ENCODE measurements at places on chromosomes 1 and 21.

GRCh38 chr1:75861831-75862230 is 65.1 kb downstream of the MSH4 start:
- no peak for DNase-seq

- DNase-seq = no peak
Measured at GRCh38 chr1:221892301-221892830, 150.5 kb upstream of the DUSP10 start.

- no peak for DNase-seq
Measured at GRCh38 chr1:209645574-209646452, 6.4 kb downstream of the LAMB3 start.

- DNase-seq = no peak
Measured at GRCh38 chr1:8989821-8990220, 36.4 kb downstream of the SLC2A7 start.

- no peak for DNase-seq
Measured at GRCh38 chr1:11237356-11237755, 25.0 kb downstream of the MTOR start.

DNA sequence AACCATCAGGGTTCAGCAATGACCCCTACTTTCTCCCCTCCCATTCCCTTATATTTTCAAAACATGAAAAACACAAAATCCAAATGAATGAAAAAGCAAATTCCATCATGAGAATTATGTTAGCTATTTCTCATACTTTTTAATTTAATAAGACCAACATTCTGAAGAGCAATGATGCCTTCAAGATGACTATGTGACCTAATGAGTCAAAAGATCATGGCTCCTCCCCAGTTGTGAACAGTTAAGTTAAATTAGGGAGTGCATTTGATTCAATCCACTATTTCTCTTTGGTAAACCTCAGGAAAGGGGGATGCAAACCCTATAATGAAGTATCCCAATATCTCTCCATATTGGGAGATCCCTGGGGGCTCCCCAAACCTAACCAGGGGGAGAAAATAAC is 36.5 kb downstream of the PUM1 start:
- DNase-seq = no peak

DNA sequence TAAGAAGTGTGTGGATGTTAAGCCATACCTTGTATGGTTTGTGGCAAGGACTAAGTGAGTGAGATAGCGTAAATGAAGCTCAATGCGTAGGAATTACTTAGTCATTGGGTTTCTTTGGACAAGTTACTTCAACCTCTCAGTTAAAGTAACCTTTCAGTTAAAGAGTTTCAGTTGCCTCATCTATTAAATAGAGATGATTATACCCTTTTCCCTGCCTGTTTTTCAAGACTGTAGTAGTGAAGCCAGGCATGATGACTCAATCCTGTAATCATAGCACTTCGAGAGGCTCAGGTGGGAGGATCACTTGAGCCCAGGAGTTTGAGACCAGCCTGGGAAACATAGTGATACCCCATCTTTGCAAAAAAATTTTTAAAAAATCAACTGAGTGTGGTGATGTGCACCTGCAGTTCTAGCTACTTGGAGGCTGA is 6.3 kb downstream of the ZMPSTE24 start:
- DNase-seq = no peak

DNA sequence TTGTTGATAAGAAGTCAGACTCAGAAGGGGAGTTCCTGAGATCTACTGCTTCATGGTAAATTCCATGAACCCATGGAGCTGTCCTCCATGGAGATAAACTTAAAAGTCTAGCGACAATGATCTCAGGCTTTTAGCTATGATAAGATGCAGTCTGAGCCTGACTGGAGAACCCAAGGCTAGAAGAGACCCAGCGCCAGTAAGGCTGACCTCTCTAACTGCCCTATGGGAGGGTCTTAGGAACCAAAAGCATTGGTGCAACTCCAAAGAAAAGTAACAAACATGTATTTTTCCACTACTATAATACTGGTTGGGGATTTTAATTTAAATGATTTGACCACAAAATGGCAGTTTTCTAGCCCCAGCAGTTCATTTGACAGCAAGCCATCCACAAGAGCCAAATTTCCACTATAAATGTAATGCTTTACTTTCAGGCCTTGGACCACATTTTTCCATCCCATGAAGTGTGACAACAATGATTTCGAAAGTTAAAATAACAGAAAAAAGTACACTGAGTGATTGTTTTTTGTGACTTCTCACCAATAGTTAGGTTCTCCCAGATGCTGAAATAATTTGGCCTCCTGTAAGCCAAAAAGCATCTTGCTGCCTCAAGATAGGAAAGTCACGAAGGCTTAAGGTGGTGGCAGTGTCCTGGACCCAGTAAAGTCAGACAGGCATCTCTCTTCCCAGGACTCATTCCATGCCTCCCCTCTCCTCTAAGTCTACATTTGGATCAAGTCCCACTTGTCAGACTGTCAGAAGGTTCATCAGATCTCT is 43.1 kb upstream of the EXOSC10 start:
- DNase-seq = peak; percentile 51

DNA sequence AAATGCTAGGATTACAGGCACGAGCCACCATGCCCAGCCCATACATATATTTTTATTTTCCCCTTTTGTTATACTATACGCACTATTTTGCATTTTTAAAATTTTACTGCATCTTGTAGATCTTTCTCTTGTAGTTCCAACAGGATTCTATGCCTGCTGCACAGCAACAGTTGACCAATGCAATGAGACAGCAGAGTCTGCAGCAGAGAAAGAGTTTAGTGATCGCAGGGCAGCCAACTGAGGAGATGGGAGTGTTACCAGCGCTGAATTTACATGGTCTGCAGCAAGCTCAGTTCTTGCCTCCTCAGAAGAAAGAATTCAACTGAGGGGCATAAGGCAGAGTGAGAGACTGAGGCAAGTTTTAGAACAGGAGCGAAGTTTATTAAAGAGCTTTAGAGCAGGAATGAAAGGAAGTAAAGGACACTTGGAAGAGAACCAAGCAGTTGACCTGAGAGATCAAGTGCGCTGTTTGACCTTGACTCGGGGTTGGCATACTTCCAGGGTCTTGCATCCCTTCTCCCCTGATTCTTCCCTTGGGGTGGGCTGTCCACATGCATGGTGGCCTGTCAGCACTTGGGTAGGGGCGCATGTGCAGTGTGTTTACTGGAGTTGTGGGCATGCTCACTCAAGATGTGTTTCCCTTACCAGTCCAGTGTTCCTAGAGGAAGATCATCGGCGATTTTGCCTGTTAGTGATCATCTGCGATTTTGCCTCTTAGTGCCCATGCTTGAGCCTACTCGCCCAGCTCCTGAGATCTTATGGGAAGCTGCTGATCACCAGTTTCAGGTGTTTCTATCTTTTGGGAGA is 4.1 kb upstream of the MTOR start:
- no peak for DNase-seq

DNA sequence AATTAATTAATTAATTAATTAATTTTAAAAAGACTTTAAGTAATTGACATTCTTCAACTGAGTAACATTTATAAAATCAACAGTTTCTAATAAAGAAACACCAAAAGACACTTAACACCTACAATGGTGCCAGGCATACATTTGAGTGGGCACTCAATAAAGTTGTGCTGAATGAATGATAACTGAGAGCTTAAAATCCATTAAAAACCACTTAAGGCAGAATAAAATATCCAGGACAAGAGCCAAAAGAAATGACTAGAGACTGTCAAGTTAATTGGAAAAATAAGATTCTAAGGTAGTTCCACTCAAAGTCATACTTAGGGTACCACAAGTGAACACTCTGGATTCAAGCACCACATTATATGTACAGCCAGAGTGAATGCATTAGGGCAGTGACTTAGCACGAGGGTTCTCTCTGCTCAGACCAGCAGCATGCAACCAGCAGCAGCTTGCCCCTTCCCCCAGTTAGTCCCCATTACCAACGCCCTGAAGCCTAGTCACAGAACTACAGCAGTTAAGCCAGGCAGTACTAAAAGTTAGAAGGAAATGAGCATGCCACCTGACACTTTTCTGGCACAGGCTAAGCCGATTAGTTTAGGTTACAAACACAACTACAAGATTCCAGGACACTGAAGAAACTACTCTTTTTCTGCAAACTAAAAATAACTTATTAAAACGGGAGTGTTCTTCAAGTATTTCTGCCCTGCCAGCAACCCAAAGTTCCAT is 46.5 kb downstream of the LUZP1 start:
- DNase-seq = peak; percentile 62

GRCh38 chr1:12129624-12130023 is 37.2 kb upstream of the TNFRSF1B start:
- DNase-seq = no peak

- DNase-seq = no peak
Measured at GRCh38 chr1:55504306-55504731, 289.2 kb upstream of the USP24 start.

DNA sequence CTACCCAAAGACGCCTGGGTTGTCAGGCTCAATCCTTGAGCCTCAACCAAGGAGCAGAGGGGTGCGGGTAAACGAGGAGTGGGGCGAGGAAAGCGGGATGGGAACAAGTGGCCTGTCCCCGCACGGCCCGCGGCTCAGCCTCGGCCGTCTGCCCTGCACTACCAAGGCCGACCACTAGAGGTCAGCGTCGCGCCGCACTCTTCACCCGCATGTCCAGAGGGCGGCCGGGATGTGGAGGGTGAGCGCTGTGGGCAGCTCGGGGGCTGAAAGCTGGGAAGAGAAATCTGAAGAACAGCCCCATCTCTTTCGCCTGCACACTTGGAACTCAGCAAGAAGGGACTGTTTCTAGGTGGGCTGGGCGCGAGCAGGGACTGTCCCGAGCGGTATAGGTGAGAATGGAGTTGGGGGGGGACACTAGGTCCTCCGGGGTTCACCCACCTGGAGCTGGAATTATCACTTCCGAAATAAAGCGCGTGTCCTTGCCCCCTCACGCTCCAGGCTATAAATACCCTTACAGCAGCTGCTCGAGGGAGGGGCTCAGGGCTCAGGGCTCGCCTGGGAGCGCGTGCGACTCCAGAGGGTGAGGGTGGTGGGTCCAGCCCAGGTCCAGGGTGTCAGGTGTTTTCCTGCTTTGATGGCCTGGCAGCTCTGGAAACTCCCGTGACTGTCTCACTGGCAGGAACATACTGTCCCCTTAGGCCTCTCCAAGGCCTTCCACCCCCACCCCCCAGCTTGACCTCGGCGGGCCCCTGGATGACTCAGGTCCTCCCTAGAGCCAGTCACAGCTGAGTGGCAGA is 9.8 kb downstream of the SLC30A2 start:
- peak; percentile 89 for DNase-seq

DNA sequence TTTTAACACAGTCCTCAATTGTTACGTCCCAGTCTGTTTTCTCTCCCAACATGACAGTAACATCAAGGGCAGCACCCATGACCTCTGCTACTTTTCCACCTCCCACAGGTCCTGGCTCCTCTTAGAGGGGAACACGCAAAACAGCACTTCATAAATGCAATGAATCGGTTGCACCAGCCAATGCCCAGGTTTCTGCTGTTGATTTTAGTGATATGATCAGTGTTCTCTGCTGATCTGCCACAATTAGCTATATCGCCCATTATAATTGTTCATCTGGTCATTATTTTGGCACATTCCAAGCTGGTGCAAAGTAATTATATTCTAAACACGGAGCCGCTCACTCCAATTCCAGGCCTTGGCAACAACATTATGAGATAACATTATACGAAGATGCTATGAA is 184.5 kb downstream of the KCNH1 start:
- no peak for DNase-seq

GRCh38 chr1:232624546-232625281 is 5.2 kb downstream of the SIPA1L2 start:
- no peak for DNase-seq

DNA sequence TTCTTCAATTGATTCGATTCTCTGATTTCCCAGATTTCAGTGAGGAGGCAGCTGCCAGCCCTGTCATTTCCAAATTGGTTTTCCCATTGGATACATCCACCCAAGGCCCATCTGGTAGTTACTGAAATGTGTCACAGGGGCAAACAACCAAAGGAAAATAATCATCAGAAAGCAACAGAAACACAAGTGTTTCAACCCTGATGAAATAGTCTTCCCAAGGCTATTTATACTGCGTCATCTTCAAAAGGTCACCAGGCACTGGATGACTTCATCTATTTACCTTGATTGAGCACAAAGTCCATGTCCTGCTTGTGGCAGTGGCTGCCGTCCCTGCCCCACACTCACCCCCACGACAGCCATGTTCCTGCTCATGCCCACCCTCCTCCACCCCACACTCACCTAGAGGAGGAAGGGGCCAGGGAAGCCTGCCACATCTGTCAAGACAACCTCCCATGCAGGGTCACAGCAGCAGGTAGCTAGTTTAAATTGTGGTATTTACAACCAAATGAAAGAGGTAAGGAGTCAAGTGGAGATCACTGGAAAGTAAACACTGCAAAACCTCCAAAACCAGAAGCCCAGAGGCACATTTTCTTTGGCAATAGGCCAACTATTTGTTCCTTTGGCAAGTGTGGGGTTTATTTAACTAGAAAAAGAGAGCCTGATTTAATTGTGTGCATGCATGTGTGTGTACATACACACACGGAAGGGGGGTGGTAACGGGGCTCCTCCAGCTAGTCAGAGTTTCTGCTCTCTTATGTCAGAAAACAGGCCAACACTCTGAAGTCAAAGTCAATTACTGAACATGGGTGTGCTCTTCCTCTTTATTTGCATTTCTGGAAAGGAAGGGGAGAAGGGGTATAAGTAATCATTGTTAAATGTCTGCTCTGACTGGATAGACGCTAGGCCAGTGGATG is 49.5 kb upstream of the RAB4A start:
- no peak for DNase-seq

DNA sequence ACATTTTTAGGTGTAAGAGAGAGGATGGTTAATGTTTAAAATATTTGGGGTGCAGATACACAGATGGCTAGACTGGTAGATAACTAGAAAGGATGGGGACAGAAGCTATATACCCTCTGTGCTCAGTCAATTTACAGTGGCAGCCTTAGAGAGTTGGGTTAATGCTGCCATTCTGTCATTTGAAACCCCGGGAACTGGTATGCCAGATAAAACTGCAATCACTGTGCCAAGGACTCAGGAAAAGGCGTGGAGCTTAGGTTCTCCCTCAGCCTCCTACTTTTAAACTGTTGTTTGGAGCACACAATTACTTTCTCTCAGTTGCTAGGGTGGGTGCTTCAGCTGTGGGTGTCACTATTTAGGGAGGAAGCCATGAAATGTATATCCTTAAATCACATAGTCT is 90.0 kb upstream of the HNRNPU start:
- DNase-seq = no peak

DNA sequence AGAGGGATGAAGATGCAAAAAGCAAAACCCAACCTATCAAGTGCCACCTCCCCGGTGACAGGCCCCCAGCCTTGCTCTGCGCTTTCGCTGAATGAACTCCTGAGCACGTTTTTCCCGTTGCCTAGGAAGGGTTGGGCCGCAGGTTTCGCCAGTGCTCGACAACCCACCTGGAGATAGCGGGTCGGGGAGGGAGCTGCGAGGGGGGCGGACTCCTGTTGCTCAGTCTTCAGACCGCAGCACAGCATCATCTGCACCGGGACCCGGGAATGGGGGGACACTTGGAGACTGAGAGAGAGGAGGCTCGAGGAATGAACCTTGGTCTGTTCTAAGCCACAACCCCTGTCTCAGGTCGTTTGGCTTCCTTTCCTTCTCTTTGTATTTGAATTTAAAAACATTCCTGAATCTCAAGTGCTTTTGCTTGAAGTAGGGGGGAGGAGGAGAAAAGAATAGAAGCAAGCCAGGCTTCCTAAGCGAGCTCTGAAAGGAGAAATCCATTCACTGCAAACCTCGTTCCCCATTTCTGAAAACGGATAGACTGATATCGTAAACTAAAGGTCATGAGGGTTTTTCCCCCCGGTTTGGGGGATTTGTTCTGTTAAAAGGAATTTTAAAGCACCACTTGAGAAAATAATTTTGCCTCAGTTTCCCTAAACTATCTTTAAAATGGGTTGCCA is 1.2 kb downstream of the AK5 start:
- peak; percentile 25 for DNase-seq
